CD8-positive, alpha-beta memory T cell (primary cell): ENCODE measurements at places on chromosomes 6 and 20. TPM values are rescaled to one million over a fixed set of nuclear protein-coding genes. Genes with fewer than 3 reads are reported as not detected.

The CYP39A1 gene
- not detected for total RNA-seq

DNA sequence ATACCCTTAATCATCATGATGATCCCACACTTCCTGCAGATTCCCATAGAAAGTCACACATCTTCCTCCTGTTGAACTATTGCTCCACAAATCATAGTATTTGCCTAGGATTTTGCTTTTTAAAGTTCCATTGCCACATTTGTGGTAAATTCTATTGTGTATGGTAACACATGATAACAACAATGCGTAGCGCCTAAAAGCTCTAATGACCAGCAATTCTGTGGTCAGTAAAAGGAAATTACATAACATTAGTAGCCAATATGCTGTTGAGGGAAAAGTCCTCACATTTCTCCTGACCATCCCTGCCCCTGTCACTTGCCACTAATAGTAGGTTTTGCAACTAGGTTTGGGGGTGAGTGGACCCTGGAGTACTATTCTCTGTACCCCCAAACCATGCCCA lies 31.8 kb upstream of the PDE7B start:
- DNase-seq: no peak

The TRIM15 gene
- total RNA-seq: not detected

The RHAG gene
- not detected for total RNA-seq

DNA sequence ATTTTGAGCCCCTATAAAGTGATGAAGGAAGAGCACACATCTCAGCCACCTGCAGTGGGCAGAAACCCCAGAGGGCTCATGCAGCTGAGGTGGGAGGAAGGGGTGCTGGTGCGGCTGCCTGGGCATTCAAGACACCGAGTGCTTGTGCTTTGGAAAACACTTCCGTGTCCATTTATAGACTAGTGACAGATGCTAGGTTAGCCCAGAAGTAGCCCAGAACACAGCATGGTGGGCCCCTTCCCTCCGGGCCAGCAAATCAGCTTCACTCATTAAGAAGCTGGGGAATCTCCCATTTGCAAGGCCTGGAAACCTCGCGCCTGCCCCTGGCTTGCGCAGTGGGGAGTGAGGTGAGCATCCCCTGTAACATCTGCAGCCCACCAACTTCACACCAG lies 12.9 kb downstream of the BEND3 start:
- no peak for DNase-seq

- no peak for DNase-seq
These were observed 489.5 kb downstream of the CDH26 start for GRCh38 chr20:60447703-60448102.

The TMEM200A gene
- 1.4 TPM for total RNA-seq

The DYNLT2 gene
- 1.4 TPM for total RNA-seq

DNA sequence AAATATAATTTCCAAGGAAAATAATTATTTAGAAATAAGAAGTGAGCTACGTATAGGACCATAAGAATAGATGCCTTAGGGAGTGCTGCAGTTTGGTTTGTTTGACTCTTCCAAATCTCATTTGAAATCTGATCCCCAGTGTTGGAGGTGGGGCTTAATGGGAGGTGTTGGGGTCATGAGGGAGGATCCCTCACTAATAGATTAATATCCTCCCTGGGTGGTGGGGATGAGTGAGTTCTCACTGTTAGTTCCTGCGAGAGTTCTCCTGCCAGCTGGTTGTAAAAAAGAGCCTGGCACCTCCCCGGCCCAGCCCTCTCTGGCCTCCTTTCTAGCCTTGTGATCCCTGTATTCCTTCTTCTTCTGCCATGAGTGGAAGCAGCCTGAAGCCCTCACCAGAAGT lies 69.3 kb downstream of the RCAN2 start:
- no peak for DNase-seq

The KIAA1755 gene
- total RNA-seq: not detected

GRCh38 chr6:142700032-142700431 lies 244.9 kb downstream of the HIVEP2 start:
- DNase-seq: no peak

- DNase-seq: no peak
These were observed 30.9 kb downstream of the ELOVL5 start for GRCh38 chr6:53317861-53318260.

DNA sequence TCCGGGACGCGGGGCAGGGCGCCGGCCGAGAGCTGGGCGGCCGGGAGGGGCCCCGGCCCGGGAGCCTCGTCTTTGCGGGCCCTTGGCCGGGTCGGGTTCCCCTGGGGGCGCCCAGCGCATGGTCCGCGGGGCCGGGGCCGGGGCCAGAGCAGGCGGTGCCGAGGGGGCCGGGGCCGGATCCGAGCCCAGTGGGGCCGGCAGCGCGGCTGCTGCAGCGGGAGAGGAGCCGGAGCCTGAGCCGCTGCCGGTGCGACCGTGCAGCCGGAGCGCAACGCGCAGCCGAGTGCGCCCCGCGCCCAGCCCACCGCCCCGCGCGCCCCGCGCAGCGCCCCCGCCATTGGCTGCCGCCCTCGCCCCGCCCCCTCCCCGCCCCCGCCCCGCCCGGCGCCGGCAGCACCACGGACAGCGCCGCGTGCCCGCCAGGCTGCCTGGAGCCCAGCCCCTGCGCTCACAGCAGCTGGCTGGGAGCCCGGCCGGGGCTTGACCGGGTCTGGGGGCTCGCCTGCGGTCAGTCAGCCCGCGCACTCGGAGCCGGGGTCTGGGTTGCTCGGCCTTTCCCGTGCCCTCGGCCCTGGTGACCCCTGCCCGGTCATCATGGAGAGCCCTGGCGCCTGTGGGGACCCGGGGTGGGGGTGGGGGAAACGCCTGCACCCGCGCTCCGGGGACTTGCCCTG lies at the start of gene HRH3:
Gene HRH3 (minus strand): TSS at position 287 of the 674 bp plus-strand sequence. CDS start 308 bp downstream, outside the sequence.
- peak; percentile 22 for DNase-seq
